ENCODE measurements at places on chromosomes 16 and 17.

DNA sequence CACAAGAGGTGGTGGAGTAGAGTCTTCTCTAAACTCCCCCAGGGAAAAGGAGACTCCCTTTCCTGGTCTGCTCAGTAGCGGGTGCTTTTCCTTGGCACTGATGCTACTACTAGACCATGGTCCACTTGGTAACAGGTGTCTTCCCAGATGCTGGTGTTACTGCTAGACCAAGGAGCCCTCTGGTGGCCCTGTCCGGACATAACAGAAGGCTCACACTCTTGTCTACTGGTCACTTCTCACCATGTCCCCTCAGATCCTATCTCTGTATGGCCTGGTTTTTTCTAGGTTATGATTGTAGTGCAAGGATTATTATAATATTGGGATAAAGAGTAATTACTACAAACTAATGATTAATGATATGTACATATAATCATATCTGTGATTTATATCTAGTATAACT, 49.7 kb upstream of the ARL4D start:
- DNase-seq: no peak

DNA sequence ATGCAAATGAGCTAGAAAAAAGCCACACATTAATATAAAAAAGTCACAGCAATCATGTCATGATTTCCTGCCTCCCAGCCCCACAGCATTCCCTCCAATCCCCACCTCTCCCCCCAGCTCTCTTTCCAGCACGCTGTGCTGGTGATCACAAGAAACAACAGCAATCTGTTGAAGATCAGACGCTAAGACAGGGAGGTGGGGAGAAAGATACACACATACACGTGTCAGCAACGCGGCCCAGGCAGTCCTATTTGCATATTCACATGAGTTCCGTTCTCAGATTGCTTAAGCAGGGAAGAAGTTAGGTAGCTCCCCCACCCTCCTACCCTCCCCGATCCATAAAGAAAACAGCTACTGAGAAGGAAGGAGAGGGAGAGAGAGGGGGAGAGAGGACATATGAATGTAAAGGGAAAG, 405.5 kb upstream of the PSMD7 start:
- peak; percentile 9 for DNase-seq

DNA sequence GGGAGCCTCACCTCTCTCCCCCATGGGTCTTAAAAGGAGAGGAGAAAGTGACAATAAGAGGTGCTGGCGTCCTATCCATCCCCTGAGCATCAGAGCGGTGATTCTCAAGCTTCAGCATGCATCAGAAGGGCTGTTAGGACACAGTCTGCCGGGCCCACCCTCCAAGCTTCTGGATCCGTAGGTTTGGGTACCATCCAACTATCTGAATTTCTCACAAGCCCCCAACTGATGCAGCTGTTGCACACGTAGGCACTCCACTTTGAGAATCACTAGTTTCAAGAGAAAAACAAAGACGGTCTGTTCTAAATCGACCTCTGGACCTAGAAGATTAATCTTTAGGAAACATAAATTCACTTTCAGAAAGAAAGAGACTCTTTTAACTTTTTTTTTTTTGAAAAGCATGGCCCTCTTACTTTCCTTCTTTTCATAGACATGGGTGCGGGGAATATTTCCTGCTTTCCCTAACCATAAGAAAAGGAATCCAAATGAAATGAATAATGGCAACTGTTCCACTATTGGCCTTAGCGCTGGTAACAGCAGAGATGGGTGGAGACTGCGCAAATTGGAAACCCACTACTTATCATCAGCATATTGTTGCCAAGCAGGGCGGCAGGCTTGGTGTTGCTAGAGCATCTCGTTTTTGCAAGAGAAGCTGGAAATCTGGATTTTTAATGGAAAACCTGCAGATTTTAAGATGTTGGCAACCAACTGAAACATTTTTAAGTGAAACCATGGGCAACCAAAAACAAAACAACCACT, 144.4 kb downstream of the GAS7 start:
- DNase-seq: no peak

- DNase-seq: no peak
These were observed 622 bp upstream of the CCL16 start for GRCh38 chr17:35981908-35982330.

GRCh38 chr17:56358651-56359050, 205.4 kb downstream of the ANKFN1 start:
- no peak for DNase-seq

GRCh38 chr16:48366165-48367093, 18.8 kb downstream of the SIAH1 start:
- no peak for DNase-seq

GRCh38 chr17:82943339-82943738, 103.5 kb upstream of the ZNF750 start:
- no peak for DNase-seq

- DNase-seq: no peak
These were observed 22.6 kb upstream of the ANKFN1 start for GRCh38 chr17:56130631-56131030.

DNA sequence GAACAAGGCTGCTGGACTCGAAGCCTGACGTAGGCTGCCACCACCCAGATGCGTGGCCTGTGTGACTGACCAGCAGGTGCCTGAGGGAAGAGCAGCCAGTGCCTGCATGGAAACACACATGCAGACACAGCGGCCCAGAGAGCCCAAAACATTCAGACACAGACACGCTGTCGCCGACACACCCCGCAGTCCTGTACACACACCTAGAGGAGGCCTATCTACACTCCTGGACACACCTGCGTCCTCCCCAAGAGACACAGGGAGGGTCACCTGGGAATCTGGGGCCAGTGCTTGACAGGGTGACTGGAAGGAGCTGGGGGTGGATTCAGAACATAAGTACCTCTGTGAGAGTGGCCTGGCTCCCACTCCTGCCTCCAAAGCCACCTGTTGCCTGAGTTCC, 6.1 kb upstream of the TSPOAP1 start:
- DNase-seq: no peak
